WERI-Rb-1 (cell line): ENCODE measurements at places on chromosomes 5 and 9.
A peak's percentile ranks its signal among the peaks of the same experiment; 100 is the strongest.

- peak; percentile 48 for DNase-seq
These were observed 15.3 kb upstream of the NDST1 start for GRCh38 chr5:150492621-150493020.

GRCh38 chr5:167736992-167737391, 554.5 kb upstream of the WWC1 start:
- DNase-seq, result no peak

DNA sequence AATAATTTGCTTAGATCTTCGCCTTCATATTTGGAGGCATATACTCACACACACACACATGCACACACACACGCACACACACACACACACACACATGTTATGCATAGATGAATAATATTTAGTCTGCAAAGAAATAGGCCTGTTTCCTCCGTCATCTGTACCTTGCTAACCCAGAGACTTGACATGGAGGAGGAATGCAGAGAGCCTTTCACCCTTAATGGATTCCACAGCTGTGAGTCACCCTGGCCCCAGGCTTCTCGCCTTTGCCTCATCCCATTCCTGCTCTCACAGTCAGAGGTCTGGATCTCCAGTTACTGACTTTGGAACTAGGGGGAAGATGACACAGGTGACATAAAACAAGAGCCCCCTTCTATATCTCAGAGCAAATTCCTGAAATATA, 29.7 kb downstream of the ZNF462 start:
- no peak for DNase-seq

GRCh38 chr5:111742177-111742994, 14.6 kb downstream of the NREP start:
- DNase-seq, result no peak

GRCh38 chr9:91664663-91665062, 241.0 kb upstream of the NFIL3 start:
- DNase-seq, result no peak

DNA sequence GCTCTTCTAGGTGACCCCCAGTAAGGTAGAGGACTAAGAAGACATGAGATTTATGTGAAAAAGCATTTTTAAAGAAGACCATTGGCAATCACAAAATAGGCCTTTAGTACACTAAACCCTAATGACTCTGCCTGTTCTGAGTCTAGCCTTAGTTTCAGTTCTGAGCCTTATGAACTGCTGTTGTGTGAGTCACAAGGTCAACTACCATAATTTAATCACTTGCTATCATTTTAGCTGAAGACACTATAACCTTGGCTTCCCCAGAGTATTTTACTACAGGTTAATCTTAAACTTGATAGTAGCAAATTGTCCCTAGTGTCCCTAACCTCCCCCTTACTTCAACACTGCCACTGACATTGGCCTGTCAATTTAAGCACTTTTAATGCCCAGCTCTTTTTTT, 34.4 kb downstream of the APC start:
- no peak for DNase-seq
